ENCODE measurements at places on chromosomes 5 and 9. TPM values are rescaled to one million over a fixed set of nuclear protein-coding genes. Genes with fewer than 3 reads are reported as not detected.

DNA sequence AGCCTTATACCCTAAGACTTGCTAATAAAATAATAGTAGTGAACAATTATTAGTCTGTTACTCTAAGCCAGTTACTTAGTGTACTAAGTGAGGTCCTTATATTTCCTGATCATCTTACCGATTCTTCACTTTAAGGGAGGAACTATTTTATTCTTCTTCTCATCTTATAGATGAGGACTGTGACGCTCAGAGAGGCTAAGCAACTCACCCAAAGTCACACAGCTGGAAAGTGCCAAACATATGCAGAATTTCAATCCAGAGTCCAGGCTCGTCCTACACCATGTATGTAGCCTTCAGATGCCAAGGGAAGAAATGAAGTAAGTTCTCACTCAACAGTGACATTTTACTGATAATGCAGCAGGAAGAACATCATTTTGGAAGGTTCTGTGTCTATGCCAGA, 34.4 kb upstream of the ARAP3 start:
- DNase-seq = no peak

DNA sequence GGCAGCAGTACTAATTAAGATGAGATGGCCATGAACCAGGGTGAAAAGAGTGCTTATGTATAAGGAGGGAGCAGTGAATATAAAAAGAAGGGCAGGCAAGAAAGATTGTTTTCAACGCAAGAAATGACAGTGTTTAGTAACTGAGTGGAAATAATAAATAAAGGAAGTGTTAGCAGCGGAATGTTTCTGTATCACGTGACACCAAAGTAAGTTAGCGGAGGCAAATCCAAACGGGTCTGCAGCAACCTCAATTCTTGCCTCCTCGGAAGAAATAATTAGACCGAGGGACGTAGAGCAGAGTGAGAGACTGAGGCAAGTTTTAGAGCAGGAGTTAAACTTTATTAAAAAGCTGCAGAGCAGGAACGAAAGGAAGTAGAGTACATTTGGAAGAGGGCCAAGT, 15.4 kb upstream of the GAS1 start:
- DNase-seq = no peak

DNA sequence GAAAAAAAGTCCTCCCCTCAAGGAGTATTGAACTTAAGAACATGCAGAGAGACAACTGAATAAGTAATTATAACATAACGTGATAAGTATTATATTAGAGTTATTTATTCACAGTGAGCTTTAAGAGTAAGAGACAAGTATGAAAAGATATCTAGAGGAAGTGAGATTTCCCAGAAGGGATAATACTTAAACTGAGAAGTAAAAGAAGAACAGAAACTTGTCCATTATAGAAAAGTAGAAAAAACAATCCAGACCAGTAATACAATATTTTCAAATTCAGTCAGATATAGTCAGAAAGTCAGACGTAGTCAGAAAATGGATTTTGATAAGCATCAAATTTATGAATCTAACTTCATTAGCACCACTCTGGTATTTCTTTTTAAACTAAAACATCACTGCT, 613.0 kb upstream of the CCNG1 start:
- DNase-seq = no peak

DNA sequence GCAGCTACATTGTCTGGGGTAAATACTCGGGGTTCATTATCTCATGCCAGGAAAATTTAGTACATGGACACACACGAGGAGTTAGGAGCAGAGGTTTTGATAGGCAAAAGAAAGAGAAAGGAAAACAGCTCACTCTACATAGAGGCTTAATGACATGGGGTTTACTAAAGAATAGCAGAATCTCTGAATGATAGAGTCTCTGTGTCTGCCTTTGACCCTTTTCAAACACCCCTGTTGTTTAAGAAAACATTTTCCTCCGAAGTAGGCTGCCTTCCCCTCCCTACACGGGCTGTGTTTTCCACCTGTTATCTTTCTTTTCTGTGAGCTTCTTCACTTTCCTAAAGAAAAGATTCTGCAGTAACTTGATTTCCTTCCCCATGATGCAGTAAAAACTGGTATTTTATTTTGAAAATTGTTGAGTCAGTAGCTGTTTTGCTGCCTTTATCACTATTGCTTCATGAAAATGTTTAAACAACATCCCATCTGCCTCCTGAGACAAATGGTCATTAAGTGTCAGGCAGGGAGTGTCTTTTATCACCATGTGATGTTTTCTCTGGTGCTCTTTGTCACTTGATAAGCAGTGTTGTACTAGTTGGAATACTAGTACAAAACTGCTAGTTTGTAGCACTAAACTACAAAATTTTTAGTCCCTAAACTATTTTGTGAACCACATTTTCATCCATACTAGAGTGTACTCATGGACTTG, 76.6 kb downstream of the PPIC start:
- DNase-seq = no peak

- DNase-seq = no peak
Observed at GRCh38 chr9:87286506-87286905, 211.2 kb upstream of the DAPK1 start.

- no peak for DNase-seq
Observed at GRCh38 chr5:19987612-19988361, at the start of gene CDH18. Gene CDH18 (minus strand): TSS chr5:19988200. CDS start chr5:19838986, 149,214 bp downstream.

- no peak for DNase-seq
Observed at GRCh38 chr9:98698856-98699255, 9.9 kb downstream of the GABBR2 start.

GRCh38 chr9:96249746-96250145, 52.2 kb downstream of the HSD17B3 start:
- DNase-seq = no peak

IARS1 gene
- polyA plus RNA-seq = 186 TPM

TAF1L gene
- polyA plus RNA-seq = not detected

GABRB2 gene
- 0.49 TPM for polyA plus RNA-seq
